ENCODE measurements at places on chromosomes 5 and 9. TPM values are rescaled to one million over a fixed set of nuclear protein-coding genes. Genes with fewer than 3 reads are reported as not detected.

FOXD4L3 gene
- not detected for total RNA-seq

MFAP3 gene
- 42.9 TPM for total RNA-seq

ADAMTS12 gene
- total RNA-seq = 9.1 TPM

COL15A1 gene
- total RNA-seq = 0.22 TPM

WNK2 gene
- not detected for total RNA-seq

All from SJSA1 (cell line).